GM06990 (cell line): ENCODE measurements at places on chromosomes 5 and 9.

DNA sequence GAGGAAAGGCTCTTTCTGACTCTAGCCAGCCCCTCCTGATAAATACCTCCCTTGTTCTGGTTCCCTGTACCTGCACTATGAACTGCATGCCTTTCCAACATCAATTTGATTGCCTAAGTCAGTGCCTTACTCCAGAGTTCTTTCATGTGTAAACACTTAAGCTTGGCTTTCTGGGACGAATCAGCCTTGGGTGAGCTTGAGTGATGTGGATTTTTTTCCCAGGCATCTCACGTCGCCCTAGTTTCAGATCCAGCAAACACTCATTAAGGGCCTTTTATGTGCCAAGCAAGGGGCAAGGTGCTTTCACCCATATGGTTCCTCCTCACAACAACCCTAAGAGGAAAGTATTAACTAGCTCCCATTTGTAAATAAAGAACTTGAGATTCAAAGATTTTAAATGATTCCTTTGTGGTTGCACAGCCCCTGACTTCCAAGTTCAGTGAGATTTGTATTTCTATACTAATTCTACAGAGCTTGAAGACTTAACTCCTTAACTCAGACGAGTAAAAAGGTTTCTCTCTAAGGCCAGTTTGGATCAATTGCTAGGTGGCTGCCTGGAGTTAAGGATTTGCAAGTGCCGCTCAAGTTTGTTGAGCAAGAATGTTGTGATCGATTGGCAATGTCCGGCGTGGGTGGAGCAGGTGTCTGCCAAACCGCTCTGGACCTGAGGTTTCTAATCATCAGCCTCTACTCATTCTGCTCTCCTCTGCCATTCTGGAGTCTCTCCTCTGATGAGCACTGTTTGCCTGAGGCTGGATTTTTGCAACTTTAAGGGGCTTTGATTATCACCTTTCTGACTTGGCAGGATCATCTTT, 20.2 kb upstream of the TJP2 start:
- no peak for DNase-seq

DNA sequence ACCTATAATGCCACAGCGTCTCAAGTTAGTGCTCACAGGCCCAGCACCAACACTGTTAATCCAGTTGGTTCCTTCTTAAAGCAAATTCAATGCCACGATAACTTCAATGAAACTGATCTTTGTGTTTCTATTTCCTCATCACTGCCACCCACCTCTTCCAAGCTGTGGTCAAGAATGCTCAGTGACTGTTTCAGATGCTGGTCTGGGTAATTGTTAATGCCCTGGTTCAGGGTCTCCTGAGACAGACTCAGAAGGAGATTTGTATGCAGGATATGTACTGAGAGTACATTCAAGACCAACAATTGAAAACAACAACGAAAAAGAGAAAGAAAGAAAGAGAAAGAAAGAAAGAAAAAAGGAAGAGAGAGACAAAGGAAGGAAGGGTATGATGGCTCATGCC, 505.3 kb downstream of the TLE4 start:
- no peak for DNase-seq

DNA sequence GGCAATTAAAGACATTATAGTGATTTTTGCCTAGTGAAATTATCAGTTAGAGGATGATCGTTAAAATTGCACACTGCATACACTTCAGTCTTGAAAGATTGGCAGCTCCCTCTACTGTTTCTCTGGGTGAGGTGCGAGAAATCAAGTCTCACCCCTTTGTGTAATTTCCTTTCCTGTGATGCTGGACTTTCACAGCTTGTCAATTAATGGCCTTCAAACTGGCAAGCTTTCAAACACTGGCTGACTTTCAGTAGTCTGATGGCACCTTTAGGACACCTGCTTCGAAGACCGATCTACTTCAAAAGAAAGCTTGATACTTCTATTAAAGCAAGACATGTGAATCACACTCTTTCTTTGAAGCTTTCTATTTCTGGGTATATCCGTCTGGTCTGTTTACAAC, 706.7 kb upstream of the PTPRD start:
- DNase-seq, result no peak

DNA sequence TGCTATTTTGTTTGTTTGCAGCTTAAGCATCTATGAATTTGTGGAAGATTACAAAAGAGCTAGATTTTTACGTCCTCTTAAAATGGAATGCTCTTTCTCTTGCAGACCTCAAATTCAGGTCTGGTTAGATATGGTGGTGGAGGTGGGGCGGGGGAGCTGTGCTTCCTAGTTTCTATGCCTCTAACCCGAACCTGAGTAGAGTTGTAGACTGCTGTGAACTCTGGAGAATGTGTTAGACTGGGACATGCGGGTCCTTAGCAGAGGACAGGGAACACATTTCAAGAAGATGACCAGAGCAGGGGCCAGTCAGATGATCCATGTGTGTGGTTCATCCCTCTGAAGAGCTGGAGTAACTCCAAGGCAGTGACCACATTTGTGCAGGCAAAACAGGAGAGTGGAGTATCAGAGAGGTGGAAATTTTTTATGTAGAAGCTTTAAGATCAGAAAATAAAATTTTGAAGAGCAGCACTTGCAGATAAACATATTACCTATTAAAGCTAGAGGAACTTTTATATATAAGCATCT, 154.9 kb downstream of the FAM174A start:
- DNase-seq, result no peak

DNA sequence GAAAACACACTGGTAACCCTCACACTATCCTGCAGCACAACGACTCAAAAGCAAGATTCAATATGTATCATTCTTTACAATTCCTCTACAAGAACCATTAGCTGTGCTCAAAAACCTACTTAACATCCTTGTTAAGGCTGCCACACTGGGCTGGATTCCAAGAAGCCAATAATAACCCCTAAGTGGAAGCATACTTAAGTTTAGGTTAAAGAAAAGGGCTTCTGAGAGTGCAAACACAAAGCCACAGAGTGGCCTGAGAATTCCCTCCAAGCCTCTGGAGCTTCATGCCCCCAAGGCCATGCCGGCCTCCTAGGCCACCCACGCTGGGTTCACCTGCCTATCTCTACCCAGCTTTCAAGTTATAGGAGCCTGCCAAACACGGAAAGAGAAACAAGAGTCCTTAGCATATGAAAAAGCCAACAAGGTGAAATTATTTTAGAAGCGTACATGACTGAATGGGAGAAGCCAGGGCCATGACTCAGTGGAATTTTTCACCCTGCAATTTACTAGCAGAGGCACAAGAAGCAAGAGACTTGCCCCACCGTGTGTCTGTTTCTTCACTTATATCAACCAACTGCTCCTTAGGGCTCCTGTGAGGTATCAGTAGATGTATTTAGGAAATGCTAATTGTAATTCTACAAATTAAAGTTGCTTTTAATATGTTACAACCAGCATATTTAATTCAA, 293.0 kb downstream of the SPOCK1 start:
- no peak for DNase-seq

GRCh38 chr9:88025411-88026117, 51.2 kb upstream of the CDK20 start:
- DNase-seq, result no peak

DNA sequence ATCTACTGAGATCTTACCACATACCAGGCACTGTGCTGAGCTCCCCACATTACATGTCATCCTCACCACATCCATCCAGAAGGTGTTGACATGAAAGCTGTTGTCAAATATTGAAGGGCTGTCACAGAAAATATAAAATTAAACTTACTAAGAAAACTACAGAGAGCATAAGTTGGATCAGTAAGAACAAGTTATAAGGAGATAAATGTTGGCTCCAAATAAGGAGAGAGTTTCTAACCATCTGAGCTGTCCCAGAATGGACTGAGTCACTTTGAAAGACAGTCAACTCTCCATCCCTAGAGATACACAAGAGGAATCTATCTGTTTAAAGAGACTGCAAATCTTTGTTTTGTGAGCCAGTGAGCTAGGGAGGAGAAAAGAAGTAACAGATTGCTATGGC, 169.8 kb downstream of the DRD1 start:
- DNase-seq, result no peak

DNA sequence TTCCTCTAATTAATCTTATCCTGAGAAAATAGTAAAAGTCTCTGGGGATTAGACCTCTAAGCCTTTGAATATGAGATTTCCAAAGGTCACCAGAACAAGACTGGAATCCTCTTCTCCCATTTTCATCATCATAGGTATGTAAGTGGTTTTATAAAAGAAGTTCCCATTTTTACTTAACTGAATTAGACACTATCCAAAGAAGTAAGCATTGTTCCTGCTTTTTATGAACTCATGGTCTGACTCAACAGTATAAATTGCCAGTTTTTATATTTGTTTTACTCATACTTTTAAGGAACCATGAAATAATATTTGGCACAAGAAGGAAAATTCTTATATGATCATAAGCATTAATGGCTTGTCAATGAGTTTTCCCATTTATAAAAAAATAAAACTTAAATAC, 167.1 kb upstream of the ADRA1B start:
- no peak for DNase-seq

DNA sequence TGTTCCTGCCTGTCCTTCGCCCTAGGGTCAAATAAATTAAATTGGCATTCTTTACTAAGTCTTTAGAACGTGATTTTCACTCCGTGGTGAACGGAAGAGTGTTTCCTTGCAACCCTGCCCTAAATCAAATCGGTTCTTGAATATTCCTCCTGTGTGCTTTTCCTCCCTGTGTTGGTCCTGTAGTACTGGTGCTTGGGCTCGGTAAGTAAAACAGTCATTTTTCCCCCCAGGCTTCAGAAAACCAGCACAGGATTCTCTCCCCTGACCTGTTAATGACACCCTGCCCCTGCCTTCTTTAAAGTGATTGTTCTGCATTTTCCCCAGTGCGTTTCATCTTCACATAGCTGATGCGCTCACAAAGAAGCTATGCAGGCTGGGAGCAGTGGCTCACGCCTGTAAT, 96.0 kb downstream of the AK8 start:
- DNase-seq, result no peak

- DNase-seq, result no peak
Observed at GRCh38 chr5:158301186-158301585, 442.2 kb upstream of the CLINT1 start.

GRCh38 chr9:20353524-20353923, 268.8 kb downstream of the MLLT3 start:
- no peak for DNase-seq

- DNase-seq, result no peak
Observed at GRCh38 chr9:108813951-108814601, 41.7 kb downstream of the ACTL7B start.

DNA sequence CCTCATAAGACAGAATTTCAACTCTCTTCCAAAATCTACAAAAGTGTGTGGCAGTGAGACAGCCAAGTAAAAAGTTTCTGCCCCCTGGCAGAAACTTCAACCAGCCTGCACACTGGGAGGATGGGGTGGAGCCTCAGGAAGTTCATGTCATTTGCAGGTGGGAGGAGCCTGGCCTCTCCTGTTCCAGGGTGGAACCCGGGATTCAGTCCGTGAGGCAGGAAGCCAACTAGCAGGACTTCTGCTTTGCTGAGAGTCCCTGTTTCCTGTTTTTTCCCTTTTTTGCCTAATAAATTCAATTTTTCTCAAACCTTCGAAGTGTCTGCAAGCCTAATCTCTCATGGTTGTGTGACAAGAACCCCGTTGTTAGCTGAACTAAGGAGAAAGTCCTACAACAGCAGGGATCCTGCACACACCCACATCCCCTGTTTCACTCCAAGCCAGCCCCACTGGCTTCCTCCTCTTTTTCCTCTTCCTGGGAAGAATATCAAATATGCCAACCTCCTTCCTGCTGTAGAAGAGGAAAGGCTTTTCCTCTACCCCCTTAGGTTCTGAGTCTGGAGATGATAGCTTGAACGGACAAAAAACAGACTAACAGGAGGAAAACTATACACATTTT, 69.3 kb downstream of the ALDH7A1 start:
- no peak for DNase-seq

DNA sequence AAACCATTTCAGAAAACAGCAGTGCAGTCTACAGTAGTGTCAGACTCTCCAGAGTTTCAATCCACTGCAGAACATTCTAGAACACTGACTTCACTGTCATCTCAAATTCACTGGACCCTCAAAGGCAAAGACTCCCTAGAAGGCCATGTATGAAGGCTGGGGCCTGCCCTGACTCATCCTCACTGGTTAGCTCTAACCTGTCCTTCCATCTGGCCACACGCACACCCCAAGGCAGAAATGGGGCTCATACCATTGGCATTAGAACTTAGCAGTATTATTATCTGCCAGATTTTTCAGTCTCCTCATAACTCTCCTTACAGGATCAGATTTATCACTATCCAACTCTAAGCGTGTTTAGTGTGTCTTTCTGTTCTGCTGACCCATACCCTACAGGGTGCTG, 20.4 kb downstream of the S1PR3 start:
- no peak for DNase-seq

- no peak for DNase-seq
Observed at GRCh38 chr5:146799231-146799630, 79.3 kb downstream of the PPP2R2B start.

GRCh38 chr5:74281166-74281565, 359.4 kb downstream of the ENC1 start:
- no peak for DNase-seq

DNA sequence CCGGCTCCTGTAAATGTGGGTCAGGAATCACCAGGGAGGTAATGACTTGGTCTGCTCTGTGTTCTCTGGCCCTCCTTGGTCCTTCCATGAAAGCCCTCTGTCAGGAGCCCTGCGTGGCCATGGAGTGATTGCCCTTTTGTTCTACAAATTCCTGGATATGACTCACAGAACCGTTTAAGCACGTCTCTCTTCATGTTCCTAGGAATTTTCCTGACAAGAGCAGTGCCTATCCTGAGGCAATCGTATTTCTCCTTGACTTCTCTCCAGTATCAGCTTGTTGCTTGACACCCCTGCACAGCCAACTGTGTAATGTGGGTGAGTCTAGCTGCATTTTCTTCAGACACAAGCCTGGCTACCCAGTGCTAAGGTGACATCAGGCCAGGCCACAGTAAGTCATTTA, 274.3 kb upstream of the ZNF462 start:
- DNase-seq, result no peak

GRCh38 chr9:137194388-137194787, 5.9 kb downstream of the SSNA1 start:
- no peak for DNase-seq

GRCh38 chr9:26612211-26612610, 280.4 kb downstream of the CAAP1 start:
- no peak for DNase-seq

DNA sequence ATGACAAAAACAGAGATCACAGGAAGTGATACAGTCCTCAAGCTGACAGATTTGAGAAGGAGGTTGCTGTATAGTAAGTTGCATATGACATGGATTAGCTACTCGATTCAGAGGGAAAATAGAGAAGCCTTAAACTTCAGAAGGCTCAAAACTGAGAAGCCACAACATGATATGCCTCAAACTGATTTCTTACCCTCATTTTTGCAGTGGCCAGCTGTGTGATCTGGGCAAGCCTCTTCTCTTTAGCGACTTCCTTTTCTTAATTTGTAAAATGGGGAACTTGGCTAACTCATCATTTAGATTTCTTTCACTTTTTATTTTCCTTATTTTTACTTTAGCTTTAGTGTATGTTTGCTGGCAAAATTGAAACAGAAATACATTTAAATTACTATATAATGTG, 421.1 kb downstream of the KIF4B start:
- DNase-seq, result no peak
